ENCODE measurements at places on chromosomes 16 and 17. TPM values are rescaled to one million over a fixed set of nuclear protein-coding genes. Genes with fewer than 3 reads are reported as not detected.

- no peak for DNase-seq
Measured at GRCh38 chr17:55433629-55434422, 12.2 kb upstream of the MMD start.

GRCh38 chr16:79628988-79629387 lies 28.5 kb upstream of the MAF start:
- no peak for DNase-seq

DNA sequence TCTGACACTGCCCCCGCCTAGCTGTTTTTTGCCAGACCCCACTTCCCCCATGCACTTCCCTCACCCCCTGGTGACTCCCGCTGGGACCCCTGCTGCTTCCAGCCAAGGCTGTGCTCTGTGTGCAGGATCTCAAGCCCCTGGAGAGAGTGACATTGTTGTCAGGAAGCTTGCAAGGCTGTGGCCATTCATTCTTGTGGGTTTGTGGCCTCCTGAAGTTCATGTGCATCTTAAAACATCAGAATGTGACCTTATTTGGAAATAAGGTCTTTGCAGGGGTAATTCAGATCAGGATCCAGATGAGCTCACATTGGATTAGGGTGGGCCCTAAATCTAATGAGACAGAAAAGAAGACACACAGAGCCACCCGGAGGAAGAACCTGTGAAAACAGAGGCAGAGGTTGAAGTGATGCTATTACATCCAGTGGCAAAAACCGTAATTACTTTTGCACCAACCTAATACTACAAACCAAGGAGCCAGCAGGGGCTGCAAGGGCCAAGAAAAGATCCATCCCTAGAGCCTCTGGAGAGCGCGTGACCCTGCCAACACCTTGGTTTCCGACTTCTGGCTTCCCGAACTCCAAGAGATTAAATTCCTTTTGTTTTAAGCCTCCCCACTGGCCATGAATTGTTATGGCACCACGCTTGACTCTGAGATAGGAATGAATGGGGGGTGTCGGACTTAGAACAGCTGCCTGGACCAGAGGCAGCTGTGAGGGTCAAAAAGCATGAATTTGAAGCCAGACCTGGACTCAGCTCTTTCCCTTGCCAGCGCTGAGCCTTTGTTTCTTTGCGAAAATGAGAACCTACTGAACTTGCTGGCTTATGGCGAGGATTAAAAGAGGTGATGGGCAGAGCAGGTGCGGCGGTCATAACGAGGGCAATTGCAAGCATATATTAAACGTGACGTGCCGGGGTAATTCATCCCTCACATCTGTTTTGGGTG lies 75.5 kb downstream of the BMERB1 start:
- DNase-seq = peak; percentile 22

DNA sequence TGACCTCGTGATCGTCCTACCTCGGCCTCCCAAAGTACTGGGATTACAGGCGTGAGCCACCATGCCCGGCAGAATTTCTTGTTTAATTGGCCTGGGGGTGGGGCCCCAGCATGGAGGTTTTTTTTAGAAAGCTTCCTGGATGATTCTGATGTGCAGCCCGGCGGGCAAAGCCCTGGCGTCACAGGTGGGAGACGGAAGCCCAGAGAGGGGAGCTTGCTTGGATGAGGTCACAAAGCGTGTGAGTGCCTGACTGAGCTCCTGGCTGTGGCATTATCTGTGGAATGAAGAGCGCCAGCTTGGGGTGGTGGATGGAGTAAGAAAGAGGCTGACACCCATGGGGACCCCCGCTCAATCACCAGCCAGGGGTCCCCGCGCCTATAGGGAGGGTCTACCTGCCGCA lies 4.1 kb downstream of the VASN start:
- no peak for DNase-seq

DNA sequence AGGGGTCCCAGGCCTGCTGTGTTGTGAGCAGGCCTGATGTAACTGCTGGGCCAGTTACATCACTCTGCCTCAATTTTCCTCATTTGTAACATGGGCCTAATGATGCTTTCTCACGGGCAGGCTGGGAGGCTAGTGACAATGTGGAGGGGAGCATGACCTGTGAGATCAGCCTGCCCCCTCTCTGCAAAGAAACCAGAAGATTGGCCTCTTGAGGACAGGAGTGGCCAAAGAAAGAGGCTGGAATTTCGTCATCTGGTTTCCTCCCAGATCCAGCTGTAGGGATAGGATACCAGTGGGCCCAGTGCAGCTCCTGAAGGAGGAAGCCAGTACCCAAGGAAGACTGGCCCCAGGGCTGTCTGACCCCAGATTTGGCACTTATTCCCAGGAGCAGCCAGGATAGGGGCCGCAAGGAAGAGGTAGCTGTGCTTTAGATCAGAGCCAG lies 615 bp upstream of the SREBF1 start:
- DNase-seq = no peak

- no peak for DNase-seq
Measured at GRCh38 chr17:65888649-65889048, 303.3 kb downstream of the CEP112 start.

The ADCY7 gene
- total RNA-seq = 78.7 TPM

The KIFC3 gene
- total RNA-seq = 0.52 TPM
